ENCODE measurements at places on chromosomes 3 and 15.

DNA sequence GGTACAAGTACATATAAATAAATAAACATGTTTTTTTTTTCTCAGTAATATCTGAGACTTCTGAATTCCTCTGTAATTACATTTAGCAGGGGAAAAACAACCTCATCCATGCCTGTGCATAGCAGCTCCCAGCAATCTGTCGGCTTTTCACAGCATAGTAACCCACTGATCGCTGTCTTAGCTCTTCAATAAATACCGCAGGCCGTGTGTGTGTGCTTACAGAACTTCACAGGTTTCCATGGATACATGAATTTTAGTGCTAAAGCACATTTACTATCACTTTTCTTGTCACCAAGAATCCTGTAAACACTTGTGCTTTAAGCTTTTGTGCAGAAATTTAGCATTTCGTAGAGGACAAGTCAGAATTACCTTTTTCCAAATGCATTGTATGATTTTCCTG is 4.0 kb upstream of the PLAAT1 start:
- DNase-seq: no peak

GRCh38 chr3:120025520-120025919 is 68.7 kb downstream of the GSK3B start:
- DNase-seq: no peak

DNA sequence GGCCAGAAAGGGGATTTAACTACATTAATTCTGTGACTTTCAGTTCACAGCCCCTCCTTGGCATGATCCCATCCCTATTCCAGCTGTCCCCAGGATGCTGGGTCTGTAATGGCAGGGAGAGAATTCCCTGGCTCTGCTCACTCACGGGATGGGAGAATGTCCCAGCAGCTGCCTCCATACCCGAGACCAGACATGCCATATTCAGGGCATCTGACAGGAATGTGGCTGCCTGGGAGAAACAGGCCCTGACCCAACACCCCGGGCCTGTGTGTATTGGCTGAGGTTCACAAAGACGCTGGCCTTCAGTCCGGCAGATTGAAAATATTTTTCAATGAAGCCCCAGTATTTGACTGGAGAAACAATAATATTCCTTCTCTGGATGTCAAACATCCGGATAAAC is 83.6 kb upstream of the SMAD3 start:
- DNase-seq: no peak

DNA sequence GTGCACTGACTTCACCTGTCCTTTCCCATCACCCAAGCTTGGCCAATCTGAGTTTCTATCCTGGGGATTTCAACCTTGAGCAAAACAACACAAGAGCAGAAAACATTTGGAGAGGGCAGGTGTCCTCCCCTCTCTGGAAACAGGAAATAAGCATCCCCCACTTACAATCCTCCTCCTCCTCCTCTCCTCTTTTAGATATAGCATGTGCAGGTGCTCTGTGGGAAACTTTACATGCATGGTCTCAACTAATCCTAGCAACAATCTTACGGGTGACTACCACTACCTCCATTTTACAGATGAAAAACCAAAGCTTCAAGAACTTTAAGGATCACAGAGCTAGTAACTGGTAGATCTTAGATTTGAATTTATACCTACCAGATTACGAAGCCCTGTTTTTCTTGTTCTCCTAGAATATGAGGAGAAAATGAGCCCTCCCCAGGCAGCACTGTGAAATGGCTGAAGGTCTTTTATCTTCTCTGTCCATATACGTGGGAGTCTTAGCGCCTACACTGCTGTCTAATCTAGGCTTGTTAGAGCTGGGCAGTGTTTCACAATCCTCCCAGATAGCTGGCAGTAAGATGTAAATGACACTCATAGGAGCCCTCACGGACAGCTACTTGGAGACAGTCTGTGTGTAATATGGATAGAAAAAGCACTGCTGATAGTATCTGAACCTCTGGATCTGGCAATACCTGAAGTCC is 301.2 kb upstream of the PROK2 start:
- DNase-seq: no peak

GRCh38 chr3:131277836-131278497 is 103.6 kb upstream of the NUDT16 start:
- DNase-seq: no peak

- DNase-seq: no peak
Observed at GRCh38 chr3:76300746-76301145, 515.4 kb upstream of the ZNF717 start.

GRCh38 chr3:47298439-47298838 is 15.7 kb downstream of the KLHL18 start:
- DNase-seq: no peak

DNA sequence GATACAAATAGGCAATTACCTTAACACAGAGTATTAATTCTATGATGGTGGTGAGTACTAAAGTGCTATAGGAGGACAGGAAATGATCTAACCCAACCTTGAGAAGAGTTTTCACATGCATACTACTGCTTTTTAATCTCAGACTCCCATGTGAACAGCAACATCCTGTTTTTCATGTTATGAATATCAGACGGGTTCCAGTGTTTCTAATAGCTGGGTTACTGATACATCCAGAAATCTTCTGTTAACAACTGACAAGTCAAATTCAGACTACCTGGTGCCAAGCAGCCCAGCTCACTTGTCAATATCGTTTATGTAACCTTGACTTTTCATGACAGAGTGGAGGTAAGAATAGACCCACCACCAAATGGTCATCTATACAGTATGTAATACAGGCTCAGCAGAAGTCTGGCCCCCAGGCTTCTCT is 220.2 kb upstream of the COL8A1 start:
- DNase-seq: no peak

DNA sequence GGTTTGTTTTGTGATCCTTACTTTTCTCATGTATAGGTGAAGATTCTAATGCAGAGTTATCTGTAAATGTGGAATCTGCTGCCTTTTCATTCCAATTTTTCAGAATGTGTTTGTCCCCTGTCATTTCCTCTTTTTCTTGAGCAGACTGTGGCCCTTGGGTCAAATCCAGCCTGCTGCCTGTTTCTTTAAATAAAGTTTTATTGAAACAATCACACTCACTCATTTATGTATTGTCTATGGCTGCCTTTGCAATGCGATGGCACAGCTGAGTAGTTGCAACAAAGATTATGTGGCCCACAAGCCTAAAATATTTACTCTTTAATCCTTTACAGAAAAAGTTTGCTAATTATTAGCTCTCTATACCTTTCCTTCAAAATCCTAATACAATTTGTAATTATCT is 116.3 kb upstream of the NPHP3 start:
- no peak for DNase-seq

GRCh38 chr3:45760878-45761711 is 35.2 kb downstream of the SLC6A20 start:
- peak; percentile 10 for DNase-seq

DNA sequence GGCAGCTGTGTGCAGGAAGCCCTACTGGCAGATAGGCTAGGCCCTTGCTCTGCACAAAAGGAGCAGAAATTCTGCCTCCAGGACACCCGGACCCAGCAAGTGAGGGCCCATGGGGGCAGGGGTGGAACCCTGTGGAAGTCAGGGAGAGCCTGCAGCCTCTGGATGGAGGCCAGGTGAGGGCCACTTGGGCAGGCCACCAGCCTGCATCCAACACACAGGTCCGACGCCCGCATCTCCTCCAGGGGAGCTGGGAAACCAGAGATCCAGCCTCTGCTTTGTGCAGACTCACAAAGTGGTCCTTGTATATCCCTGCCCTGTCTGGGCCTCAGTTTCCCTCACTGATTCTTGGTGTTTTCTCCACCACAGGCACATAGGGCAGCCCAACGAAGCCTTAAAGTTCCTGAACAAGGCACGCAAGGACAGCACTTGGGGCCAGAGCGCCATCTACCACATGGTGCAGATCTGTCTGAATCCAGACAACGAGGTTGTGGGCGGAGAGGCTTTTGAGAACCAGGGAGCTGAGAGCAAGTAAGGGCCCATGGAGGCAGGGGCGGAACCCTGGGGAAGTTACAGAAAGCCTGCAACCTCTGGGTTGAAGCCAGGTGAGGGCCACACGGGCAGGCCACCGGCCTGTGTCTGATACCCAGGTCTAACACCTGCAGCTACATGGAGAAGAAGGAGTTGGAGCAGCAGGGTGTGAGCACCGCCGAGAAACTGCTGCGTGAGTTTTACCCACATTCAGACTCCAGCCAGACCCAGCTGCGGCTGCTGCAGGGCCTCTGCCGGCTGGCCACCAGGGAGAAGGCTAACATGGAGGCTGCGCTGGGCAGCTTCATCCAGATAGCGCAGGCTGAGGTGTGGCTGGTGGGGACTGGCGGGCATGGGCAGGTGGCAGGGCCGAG is 16.6 kb downstream of the CSRNP1 start:
- DNase-seq: no peak

DNA sequence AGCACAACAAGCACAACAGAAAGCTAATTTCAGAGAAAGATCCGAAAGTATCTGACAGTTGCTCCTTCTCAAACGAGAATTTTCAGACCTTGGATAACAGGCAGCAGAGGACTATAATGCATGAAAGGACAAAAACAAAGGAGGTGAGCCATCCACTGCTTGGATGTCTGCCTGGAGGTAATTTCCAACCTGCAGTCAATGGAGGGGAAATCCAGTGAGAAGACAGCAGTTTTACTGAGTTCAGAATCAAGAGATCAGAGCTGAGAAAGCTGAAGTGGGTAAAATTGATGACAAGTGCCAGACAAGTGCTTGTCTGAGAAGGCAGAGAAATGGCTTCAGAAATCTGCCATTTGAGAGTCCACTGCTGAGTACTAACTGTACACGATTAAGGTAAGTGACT is 22.1 kb downstream of the UBE3A start:
- DNase-seq: no peak

GRCh38 chr3:159632128-159632527 is 356.5 kb upstream of the IL12A start:
- DNase-seq: no peak

All from epithelial cell of prostate (primary cell).